Psoas muscle (tissue), 8 donors: ENCODE measurements at places on chromosomes 4 and X. TPM values are rescaled to one million over a fixed set of nuclear protein-coding genes. Genes with fewer than 3 reads are reported as not detected.
A peak's percentile ranks its signal among the peaks of the same experiment; 100 is the strongest.

Gene CDKN2AIP
- 13.1 TPM for total RNA-seq

Gene FGG
- total RNA-seq, result not detected

Gene CENPU
- total RNA-seq, result 0.63 TPM

Gene PHOX2B
- not detected for total RNA-seq

Gene RPS6KA6
- total RNA-seq, result 0.83 TPM

Gene CACNA1F
- total RNA-seq, result not detected

Gene CITED1
- total RNA-seq, result not detected

Gene GPR173
- 0.20 TPM for total RNA-seq

Gene DMP1
- not detected for total RNA-seq

Gene CT55
- not detected for total RNA-seq

Gene CC2D2A
- 2.2 TPM for total RNA-seq

Gene NALF2
- total RNA-seq, result 0.14 TPM

DNA sequence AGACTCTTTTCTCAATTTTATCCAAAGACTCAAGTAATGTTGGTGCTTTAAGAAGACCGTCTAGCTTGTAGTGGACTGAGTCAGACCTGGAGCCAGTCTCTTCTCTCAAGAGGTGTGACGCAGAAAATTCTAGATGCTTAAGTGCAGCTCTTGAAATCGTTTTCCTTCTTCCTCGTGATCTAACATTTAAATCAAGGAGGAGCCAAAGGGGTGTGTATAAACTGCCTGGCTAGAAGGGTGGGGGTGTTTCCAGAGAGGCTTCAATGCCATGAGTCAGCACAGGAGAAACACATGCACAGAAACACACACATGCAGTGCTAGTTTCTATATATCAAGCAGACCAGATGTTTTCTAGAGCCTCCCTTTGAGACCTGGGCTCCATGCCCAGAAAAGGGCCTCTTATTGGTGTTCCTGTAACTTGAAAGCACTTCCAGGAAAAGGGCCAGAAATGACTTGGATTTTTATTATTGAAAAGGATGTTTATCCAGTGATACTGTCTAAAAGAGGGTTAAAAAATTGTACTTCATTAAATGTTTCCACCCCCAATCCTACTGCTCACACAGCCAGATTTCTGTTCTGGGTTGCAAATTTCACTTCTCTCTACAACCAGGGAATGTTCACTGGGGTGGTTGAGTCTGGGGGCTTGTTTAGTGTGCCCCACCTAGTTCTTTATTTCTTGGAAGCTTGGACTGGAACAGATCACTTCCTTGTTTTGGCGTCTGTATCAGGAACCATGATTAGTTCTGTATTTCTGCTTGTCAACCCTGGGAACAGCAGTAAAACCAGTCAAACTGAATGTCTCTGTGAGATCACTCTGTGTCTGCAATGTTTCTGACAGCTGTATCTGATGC, at the start of gene CLIC2:
TSS of gene CLIC2 (minus strand) at position 129 of the 851 bp plus-strand sequence. CDS start 187 bp downstream, outside the sequence.
- H3K27ac ChIP-seq, result peak within 1 kb of the TSS; percentile 27
- H3K36me3 ChIP-seq, result no peaks in the 10 kb centered on the region
- no peak for DNase-seq
- peak within 1 kb of the TSS; percentile 58 for H3K4me3 ChIP-seq
- H3K27me3 ChIP-seq, result no peaks in the 10 kb centered on the region

- H3K36me3 ChIP-seq, result no peaks in the 10 kb centered on the region
- H3K4me1 ChIP-seq, result no peaks in the 10 kb centered on the region
- H3K27me3 ChIP-seq, result no peaks in the 10 kb centered on the region
- no peak overlapping the region for H3K4me3 ChIP-seq
- no peak for DNase-seq
Measured at GRCh38 chr4:60173718-60174117, 1026.4 kb upstream of the ADGRL3 start.

- H3K4me1 ChIP-seq, result no peaks in the 10 kb centered on the region
- DNase-seq, result no peak
- no peaks in the 10 kb centered on the region for H3K27me3 ChIP-seq
- H3K36me3 ChIP-seq, result no peaks in the 10 kb centered on the region
- no peak overlapping the region for H3K27ac ChIP-seq
Measured at GRCh38 chr4:26130841-26131432, 189.9 kb upstream of the RBPJ start.

GRCh38 chrX:73987166-73987565, 316.8 kb upstream of the ZCCHC13 start:
- H3K27me3 ChIP-seq, result no peaks in the 10 kb centered on the region
- no peaks in the 10 kb centered on the region for H3K4me1 ChIP-seq
- no peak overlapping the region for H3K27ac ChIP-seq
- peaks cover 5% of the 10 kb centered on the region for H3K36me3 ChIP-seq

DNA sequence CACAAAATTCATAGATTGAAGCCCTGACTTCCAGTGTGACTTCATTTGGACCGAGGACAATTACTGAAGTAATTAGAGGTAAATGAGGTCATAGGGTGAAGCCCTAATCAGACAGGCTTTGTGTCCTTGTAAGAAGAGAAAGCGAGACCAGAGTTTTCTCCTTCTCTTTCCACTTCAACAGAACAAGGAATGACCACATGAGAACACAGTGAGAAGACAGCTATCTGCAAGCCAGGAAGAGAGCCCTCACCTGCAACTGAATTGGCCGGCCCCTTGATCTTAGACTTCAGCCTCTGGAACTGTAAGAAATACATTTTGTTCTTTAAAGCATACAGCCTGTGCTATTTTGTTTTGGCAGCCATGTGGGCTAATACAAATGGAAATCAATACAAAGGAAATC, 67.1 kb upstream of the PRKG2 start:
- H3K36me3 ChIP-seq, result no peaks in the 10 kb centered on the region
- H3K4me3 ChIP-seq, result no peak overlapping the region
- H3K27me3 ChIP-seq, result no peaks in the 10 kb centered on the region
- H3K27ac ChIP-seq, result no peak overlapping the region

GRCh38 chr4:190015538-190016368, 11.3 kb downstream of the FRG2 start:
- no peaks in the 10 kb centered on the region for H3K36me3 ChIP-seq
- no peaks in the 10 kb centered on the region for H3K4me1 ChIP-seq
- peaks cover 59% of the 10 kb centered on the region for H3K27me3 ChIP-seq
- no peak overlapping the region for H3K27ac ChIP-seq

- no peak overlapping the region for H3K27ac ChIP-seq
- DNase-seq, result no peak
- H3K4me1 ChIP-seq, result no peaks in the 10 kb centered on the region
- H3K4me3 ChIP-seq, result no peak overlapping the region
- H3K27me3 ChIP-seq, result peaks cover 5% of the 10 kb centered on the region
Measured at GRCh38 chr4:7491915-7492314, 57.2 kb upstream of the PSAPL1 start.

- no peaks in the 10 kb centered on the region for H3K36me3 ChIP-seq
- no peaks in the 10 kb centered on the region for H3K27me3 ChIP-seq
- no peak overlapping the region for H3K4me3 ChIP-seq
- no peaks in the 10 kb centered on the region for H3K4me1 ChIP-seq
- no peak for DNase-seq
Measured at GRCh38 chr4:165403048-165403447, 24.2 kb downstream of the CPE start.

- H3K27ac ChIP-seq, result no peak overlapping the region
- DNase-seq, result no peak
- no peaks in the 10 kb centered on the region for H3K36me3 ChIP-seq
- no peak overlapping the region for H3K4me3 ChIP-seq
Measured at GRCh38 chr4:44663539-44664263, 12.3 kb upstream of the YIPF7 start.

DNA sequence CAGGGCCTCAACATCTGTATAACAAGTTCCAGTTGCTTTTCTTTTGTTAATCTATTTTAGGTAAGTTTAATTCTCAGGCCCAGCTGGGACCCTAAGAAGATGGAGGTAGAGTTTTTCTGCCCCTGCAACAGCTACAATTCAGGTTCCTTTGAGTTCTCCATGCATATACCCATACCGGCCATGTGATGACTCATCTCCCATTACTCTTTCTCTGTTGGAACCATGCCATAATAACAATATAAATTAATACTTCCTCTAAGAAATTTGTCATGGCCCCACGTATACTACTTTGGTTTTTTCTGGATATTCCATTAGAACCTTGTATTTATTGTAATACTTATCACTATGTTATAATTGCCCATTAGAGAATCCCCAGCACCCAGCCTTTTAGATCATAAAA, 1.3 kb upstream of the INTU start:
- H3K36me3 ChIP-seq, result no peaks in the 10 kb centered on the region
- H3K27ac ChIP-seq, result no peak overlapping the region
- H3K4me1 ChIP-seq, result peaks cover 4% of the 10 kb centered on the region
- DNase-seq, result no peak
- no peaks in the 10 kb centered on the region for H3K27me3 ChIP-seq
- peak overlapping the region; percentile 92 for H3K4me3 ChIP-seq

DNA sequence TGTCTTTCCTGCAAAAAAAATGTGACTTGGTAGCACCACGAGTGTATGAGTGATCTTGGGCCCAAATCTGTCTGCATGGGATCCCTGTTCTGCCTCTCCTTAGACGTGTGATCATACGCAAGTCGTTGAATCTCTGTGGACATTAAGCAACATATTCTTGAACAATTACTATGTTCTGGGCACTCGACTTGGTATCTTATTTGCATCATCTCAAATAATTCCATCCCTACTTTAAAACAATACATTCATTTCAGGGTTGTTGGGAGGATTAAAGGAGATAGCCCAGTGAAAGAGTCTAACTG, 145.4 kb upstream of the CPEB2 start:
- H3K4me3 ChIP-seq, result no peak overlapping the region
- no peaks in the 10 kb centered on the region for H3K4me1 ChIP-seq
- peak overlapping the region; percentile 62 for H3K27ac ChIP-seq
- H3K36me3 ChIP-seq, result no peaks in the 10 kb centered on the region
- no peaks in the 10 kb centered on the region for H3K27me3 ChIP-seq

GRCh38 chr4:24686866-24687692, 102.7 kb upstream of the DHX15 start:
- H3K4me3 ChIP-seq, result no peak overlapping the region
- no peak overlapping the region for H3K27ac ChIP-seq
- H3K27me3 ChIP-seq, result no peaks in the 10 kb centered on the region
- DNase-seq, result no peak
- no peaks in the 10 kb centered on the region for H3K36me3 ChIP-seq

GRCh38 chrX:19535476-19535875, 20.2 kb upstream of the MAP3K15 start:
- no peak for DNase-seq
- H3K27me3 ChIP-seq, result peaks cover 6% of the 10 kb centered on the region
- no peak overlapping the region for H3K4me3 ChIP-seq
- H3K36me3 ChIP-seq, result no peaks in the 10 kb centered on the region
- H3K4me1 ChIP-seq, result no peaks in the 10 kb centered on the region
- no peak overlapping the region for H3K27ac ChIP-seq

DNA sequence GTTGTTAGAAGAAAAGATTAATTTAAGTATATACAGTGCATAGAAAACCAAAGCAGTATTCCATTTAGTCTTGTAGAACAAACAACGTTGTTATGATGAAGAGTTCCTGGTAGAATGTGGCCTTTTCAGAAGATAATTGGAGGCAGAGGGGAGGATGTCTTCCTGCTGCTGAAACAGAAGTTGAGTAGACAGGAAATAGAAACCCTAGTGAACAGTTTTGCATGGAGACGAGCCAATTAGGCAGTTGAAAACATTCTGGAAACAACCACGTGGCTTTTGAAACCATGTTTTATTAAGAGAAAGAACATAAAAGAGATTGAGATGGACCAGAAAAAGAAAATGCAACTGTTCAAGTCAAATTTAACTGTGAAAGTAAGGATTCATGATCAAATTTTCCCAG, 325.2 kb downstream of the CAMK2D start:
- H3K4me1 ChIP-seq, result peaks cover 18% of the 10 kb centered on the region
- no peak for DNase-seq
- peak overlapping the region; percentile 51 for H3K27ac ChIP-seq
- H3K36me3 ChIP-seq, result no peaks in the 10 kb centered on the region
- no peaks in the 10 kb centered on the region for H3K27me3 ChIP-seq
- no peak overlapping the region for H3K4me3 ChIP-seq

GRCh38 chr4:17504081-17504480, 7.8 kb downstream of the QDPR start:
- no peak for DNase-seq
- peaks cover 9% of the 10 kb centered on the region for H3K36me3 ChIP-seq
- no peak overlapping the region for H3K4me3 ChIP-seq
- H3K4me1 ChIP-seq, result no peaks in the 10 kb centered on the region
- no peaks in the 10 kb centered on the region for H3K27me3 ChIP-seq

GRCh38 chr4:41517747-41518146, 20.2 kb upstream of the LIMCH1 start:
- H3K27ac ChIP-seq, result no peak overlapping the region
- H3K36me3 ChIP-seq, result no peaks in the 10 kb centered on the region

DNA sequence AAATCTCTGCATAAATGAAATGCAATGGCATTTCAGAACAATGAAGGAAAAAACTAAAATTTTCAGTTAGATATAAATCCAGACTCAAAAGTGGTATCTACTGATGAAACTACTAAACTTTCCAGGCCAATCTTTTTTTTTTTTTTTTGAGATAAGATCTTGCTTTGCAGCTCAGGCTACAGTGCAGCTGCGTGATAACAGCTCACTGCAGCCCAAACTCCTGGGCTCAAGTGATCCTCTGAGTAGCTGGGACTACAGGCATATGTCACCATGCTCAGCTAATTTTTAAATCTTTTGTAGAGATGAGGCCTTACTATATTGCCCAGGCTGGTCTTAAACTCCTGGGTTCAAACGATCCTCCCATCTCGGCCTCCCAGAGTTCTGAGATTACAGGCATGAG, 1228.2 kb upstream of the ADGRL3 start:
- H3K27ac ChIP-seq, result no peak overlapping the region
- H3K4me1 ChIP-seq, result no peaks in the 10 kb centered on the region
- H3K27me3 ChIP-seq, result no peaks in the 10 kb centered on the region
- H3K36me3 ChIP-seq, result no peaks in the 10 kb centered on the region
- H3K4me3 ChIP-seq, result no peak overlapping the region

- H3K27me3 ChIP-seq, result no peaks in the 10 kb centered on the region
- no peak for DNase-seq
- no peak overlapping the region for H3K4me3 ChIP-seq
- peaks cover 51% of the 10 kb centered on the region for H3K4me1 ChIP-seq
- peaks cover 28% of the 10 kb centered on the region for H3K36me3 ChIP-seq
Measured at GRCh38 chr4:1715002-1715758, 3.1 kb upstream of the SLBP start.

GRCh38 chrX:80876877-80877276, 67.2 kb upstream of the BRWD3 start:
- no peaks in the 10 kb centered on the region for H3K36me3 ChIP-seq
- no peaks in the 10 kb centered on the region for H3K4me1 ChIP-seq
- no peak overlapping the region for H3K27ac ChIP-seq
- H3K27me3 ChIP-seq, result no peaks in the 10 kb centered on the region
- H3K4me3 ChIP-seq, result no peak overlapping the region

- no peak for DNase-seq
- H3K27me3 ChIP-seq, result no peaks in the 10 kb centered on the region
- H3K27ac ChIP-seq, result no peak overlapping the region
- no peaks in the 10 kb centered on the region for H3K36me3 ChIP-seq
Measured at GRCh38 chr4:43556262-43556661, 663.7 kb downstream of the GRXCR1 start.

DNA sequence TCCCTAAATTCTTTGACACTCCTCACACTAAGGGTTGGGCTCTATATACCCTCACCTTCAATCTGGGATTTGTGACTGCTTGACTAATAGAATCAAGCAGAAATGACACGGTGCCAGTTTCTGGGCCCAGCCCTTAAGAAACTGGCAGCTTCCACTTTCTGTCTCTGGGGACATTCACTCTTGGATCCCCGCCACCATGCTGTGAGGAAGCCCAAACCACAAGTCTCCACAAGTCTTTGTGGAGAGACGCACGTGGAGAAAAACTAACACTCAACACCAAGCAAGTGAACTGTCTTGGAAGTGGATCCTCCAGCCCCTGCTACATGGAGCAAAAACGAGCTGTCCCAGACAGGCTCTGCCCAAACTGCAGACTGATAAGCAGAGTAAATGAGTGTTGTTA, 1.1 kb upstream of the EDNRA start:
- no peak overlapping the region for H3K4me3 ChIP-seq
- H3K4me1 ChIP-seq, result no peaks in the 10 kb centered on the region
- H3K36me3 ChIP-seq, result no peaks in the 10 kb centered on the region
- no peak overlapping the region for H3K27ac ChIP-seq
- peaks cover 4% of the 10 kb centered on the region for H3K27me3 ChIP-seq
